Brain pericyte (primary cell): ENCODE measurements at places on chromosomes 6 and 20.

DNA sequence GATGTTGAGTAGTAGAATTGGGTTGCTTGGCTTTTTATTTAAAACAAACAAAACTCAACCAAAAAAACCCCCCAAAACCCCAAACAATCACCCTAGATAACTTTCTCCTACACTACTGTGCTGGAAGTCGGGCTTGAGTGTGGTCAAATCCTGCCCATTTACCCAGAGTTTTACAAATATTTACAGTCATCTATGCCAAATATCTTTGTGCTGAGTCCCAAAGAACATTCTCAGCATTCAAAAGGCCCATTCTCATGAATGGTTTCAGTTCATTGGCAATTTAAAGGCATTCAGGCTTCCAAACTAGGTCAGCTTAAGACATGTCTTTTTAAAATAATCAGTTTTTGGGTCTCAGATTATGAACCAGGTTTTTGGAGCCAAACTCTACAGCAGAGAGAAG lies 1.8 kb downstream of the RNF144B start:
- no peak for DNase-seq

- DNase-seq, result no peak
Measured at GRCh38 chr6:81381382-81381916, 371.0 kb downstream of the TENT5A start.

GRCh38 chr6:116019428-116019827 lies 41.3 kb downstream of the FRK start:
- no peak for DNase-seq

- DNase-seq, result no peak
Measured at GRCh38 chr6:148404456-148405054, 61.9 kb downstream of the SASH1 start.

DNA sequence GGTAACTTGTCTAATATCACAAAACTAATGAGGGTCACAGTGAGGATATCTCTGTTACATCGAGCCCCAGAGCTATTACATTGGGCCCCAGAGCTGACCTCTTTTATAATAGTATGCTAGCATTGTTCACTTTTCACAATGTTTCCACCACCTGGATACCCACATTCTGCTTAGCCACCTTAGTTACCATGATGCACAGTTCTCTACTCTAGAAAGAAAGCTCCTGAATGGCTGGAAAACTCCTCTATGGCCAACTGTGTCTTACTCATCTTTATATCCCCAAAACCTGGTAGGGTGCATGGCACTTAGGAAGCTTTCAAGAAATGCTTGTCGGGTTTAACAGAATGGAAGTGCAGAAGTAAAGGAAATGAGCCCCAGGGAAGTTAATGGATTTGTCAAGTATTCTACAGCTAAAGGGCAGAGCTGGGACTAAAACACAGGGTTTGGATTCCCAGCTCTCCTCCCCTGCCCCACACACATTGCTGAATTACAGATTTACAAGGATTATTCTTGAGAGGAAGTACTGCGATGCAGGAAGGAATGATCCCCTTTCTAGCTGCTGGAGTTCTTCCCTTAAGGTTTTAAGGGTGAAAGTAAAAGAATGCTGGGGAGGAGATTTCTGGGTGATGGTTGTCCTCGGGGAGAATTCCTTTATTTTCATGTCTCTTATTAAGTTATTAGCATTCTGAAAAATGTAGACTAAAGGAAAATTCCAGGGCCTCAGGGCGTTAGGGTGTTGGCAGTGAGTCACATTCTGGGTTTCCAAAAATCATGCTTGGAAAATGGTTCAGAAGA lies 16.1 kb upstream of the HINT3 start:
- DNase-seq, result no peak

DNA sequence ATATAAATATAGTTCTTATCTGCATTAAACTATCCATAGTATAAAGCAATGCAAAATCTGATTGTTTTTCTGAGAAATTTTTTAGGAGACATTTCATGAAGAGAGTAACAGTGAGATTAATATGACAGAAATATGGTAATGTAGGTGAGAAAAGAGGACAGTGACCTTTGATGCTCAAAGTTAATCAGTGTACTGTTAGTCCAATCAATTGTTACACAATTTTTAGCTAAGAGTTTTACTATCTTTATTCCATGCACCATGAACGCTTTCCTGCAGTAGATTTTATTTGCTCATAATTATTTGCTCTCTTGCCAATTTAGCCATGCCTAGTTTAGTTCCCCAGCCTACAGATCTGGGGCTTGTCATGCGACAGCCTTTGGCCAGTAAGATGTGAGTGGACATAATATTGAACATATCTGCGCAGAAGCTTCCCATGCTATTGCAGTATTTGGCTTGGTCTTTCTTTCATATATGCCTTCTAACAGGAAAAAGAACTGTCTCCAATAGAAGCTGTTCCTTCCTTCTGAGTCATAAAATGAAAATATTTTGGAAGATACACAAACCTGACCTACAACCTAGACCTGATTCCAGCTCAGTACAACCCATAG lies 38.7 kb downstream of the FKBP1C start:
- no peak for DNase-seq

GRCh38 chr20:17295991-17296390 lies 69.2 kb downstream of the PCSK2 start:
- no peak for DNase-seq

- peak; percentile 99 for DNase-seq
Measured at GRCh38 chr6:73774311-73774774, 78.3 kb downstream of the CD109 start.
